ENCODE measurements at places on chromosomes 6 and 20.

- no peak for DNase-seq
Measured at GRCh38 chr6:125053809-125054208, 91.6 kb downstream of the RNF217 start.

- DNase-seq: no peak
Measured at GRCh38 chr6:110366975-110367374, 8.8 kb upstream of the METTL24 start.

DNA sequence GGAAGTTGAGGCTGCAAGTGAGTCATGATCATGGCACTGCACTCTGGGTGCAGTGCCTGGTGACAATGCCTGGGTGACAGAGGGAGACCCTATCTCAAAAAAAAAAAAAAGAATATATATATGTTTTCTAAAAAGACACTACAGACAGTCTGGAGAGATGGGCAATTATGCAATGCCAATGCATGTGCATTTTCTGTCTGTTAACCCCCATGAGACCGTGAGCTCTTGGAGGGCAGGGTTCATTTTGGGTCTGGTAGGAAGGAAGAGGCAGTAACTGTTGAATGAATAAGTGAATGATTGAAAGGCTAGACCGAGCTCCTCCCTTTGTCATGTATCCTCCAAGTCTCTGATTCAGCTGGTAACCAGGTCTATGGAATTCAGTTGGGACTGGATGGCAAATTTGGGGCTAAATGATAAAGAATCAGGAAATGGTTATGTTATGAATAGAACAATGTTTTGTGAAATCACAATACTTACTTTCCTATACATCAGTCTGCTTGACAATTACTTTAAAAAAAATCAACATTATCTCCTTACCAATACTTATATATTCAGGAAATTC, 5.6 kb upstream of the BLCAP start:
- no peak for DNase-seq

DNA sequence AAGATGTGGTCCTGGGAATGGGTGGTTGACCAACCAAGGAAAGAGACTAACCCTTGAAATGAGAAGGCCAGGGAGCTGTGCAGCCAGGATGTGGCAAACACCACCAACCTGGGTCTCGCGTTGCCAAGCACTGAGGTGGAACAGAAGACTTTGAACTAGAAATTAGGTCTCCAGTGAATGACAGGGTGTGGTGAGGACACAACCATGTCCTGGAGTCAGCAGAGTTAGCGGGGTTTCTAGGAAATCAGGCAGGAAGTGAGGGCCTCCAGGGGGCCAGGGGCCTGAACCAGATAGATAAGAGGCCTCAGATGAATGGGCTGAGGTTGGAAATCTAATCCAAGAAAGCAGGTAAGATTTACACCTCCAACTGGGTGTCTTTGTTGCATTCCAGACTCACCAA, 353.3 kb upstream of the ARID1B start:
- DNase-seq: no peak

GRCh38 chr6:112144145-112144926, 56.9 kb downstream of the FAM229B start:
- no peak for DNase-seq

GRCh38 chr20:43963872-43964791, 49.5 kb downstream of the TOX2 start:
- DNase-seq: no peak

GRCh38 chr6:164469276-164469949, 840.0 kb downstream of the C6orf118 start:
- DNase-seq: no peak

DNA sequence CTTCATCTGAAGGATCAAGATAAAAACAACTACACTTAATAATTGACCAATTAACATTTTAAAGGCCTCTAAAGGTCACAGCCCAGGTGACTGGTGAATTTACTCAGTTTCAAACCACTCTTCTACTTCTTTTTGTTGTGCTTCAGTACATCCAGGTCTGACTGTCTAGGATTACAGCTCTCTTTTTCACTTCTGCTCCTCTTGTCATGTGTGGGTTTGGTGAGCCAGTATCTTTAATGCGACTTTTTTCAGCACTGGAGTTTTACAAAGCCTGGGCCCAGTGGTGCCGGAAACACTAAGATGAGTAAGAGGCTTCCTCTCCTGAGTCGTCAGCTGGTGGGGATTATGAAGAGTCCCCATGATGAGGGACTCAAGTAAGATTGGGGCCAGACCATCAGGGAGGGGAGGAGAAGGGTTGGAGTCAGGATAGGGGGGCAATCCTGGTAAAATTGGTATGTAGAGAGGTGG, 27.0 kb downstream of the HECA start:
- DNase-seq: peak; percentile 41

DNA sequence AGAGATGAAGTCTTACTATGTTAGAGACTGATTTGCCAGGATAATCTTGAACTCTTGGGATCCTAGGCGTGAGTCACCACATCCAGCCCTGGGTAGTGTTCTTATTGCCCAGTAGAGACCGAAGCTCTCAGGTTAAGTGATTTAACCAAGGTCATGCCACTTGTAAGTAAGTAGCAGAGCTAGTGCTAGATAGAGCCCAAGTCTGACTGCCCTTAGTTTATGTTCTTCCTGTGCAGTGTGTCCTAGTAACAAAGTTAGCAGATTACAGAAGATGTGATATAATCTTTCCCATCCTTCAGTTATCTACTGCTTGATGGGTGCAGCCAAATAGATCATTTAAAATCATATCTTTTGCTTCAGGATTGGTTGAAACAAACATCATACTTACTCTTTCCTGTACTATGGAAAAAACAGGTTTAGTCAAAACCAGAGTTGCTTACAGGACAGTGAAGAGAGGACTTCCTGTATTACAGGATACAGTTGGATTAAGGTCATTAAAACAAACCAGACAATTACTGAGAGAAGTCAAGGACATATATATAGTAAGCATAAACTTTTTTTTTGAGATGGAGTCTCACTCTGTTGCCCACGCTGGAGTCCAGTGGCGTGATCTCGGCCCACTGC, 9.5 kb upstream of the PABPC1L start:
- no peak for DNase-seq

DNA sequence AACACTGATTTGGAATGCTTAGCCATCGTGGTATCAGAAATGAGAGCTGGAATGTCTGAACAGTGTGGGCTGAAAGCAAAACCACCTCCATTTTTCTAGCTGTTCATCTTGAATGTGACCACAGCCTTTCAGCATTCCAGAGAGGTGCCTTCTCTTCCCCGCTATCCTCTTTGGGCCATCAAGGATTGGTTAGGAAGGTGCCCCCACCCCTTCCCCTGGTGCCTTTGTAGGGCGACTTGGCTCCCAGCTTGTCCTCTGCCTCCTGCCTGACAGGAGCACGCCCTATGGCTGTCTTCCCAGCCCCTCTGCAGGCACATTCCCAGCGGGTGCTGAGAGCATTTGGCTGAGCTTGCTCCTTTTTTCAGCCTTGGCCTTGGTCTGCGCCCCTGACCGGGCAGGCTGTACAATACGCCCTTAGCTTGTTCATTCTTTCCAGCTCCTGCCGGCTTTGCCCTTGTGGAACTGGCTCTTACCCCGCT, 97.5 kb downstream of the ARMC2 start:
- DNase-seq: no peak

- DNase-seq: no peak
Measured at GRCh38 chr6:128719786-128720185, 163.2 kb upstream of the LAMA2 start.

- no peak for DNase-seq
Measured at GRCh38 chr20:24438331-24438730, 31.1 kb upstream of the SYNDIG1 start.

DNA sequence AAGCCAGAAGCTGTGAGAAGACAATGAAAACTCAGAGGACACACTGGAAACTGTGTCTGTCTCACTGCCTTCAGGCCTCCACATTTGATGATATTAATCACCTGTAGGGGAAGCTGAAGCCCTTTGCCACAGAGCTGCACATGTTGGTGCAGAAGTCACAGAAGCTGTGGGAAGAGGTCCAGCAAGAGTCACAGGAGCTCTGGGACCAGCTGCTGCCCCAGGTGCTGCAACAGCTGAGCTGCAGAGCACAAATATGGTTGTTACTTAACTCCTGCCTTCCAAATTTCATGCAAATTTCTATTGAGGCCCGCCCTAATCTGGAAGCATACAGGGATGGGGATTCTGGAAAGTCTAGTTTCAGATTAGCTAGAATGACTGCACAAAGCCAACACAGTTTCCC, 169.3 kb downstream of the OGFRL1 start:
- DNase-seq: no peak

GRCh38 chr6:32816746-32817204, at the start of gene HLA-DOB:
HLA-DOB (minus strand) TSS chr6:32817002; CDS start chr6:32816951, 51 bp downstream.
- no peak for DNase-seq

DNA sequence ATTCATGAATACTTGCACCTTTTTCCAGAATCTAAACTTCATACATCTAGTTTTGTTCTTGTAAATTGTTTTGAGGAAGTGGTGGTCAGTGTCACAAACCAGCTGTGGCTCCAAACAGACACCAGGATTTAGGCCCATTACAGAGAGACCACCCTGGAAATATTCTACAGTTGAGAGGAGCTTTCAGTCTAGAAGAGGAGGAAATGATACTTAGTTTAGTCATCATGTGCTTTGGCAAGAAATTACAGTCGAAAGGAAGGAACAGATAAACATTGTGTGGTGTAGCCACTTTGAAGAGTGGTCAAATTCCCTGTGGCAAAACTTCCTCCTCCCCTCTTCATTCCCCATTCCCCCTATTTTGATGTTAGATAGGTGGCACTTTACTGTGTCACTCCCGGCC, 15.7 kb downstream of the DCBLD1 start:
- DNase-seq: no peak

- DNase-seq: no peak
Measured at GRCh38 chr6:34772940-34773339, 15.6 kb downstream of the SNRPC start.

DNA sequence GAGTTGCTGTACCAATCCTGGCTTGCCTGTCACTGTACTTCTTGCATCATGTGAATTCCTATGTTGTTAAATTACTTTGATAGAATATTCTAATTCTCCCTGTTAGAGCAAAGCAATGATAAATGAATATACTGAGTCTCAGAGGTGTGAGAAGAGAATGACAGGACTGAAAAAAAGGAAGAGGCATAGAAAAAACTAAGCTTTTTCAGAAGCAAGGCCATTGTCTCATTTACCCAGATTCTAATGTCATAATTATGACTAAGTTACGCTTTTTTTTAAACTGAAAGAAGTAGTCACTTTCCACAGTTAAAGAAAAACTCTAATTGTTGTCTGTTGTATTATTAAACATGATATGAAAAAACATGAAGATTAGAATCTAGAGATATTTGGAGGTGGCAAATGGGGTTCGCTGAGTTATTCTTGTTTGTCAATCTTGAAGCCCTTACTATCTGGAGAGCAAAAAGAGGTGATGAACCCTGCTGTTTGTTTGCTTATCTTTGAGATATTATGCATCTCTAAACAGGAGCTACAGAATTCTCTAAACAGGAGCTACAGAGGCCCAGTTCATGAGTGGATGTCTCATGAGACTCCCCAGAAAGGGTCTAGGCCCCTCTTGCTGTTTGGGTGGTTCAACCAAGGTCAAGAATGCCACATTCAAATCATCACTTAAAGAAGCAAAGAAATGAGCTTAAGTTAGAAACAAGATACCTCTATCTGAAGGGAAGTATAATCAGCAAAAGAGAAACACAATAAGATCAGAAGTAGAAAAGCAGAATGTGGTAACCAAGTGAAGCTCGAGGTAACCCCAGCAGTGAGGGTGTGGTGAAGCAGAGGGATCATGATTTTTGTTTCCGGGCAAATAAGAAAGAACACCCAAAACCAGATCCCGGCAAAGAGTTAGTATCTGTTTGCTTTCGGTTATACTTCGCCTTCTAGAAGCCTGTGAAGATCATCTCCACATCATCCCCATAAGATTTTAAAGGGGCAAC, 33.3 kb upstream of the THEMIS start:
- DNase-seq: no peak

GRCh38 chr6:121615493-121615892, 180.0 kb downstream of the GJA1 start:
- DNase-seq: no peak

DNA sequence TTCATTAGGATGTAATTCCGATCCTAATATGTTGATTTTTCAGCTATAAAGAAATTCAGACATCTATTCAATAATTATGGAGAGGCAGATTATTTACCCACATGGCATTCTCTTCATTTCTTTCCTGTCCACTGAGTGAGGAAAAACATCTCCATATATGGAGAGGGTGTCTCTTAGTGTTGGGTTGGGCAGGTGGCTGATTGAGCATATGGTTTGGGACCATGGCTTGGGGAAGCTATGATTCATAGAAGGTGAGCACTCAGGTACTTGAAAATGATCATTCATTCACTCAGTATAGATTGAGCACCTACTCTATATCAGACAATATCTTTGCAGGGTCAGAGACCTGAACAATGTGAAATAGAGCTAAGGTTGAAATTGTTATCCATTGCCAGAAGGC, 41.3 kb upstream of the IL20RA start:
- DNase-seq: no peak

DNA sequence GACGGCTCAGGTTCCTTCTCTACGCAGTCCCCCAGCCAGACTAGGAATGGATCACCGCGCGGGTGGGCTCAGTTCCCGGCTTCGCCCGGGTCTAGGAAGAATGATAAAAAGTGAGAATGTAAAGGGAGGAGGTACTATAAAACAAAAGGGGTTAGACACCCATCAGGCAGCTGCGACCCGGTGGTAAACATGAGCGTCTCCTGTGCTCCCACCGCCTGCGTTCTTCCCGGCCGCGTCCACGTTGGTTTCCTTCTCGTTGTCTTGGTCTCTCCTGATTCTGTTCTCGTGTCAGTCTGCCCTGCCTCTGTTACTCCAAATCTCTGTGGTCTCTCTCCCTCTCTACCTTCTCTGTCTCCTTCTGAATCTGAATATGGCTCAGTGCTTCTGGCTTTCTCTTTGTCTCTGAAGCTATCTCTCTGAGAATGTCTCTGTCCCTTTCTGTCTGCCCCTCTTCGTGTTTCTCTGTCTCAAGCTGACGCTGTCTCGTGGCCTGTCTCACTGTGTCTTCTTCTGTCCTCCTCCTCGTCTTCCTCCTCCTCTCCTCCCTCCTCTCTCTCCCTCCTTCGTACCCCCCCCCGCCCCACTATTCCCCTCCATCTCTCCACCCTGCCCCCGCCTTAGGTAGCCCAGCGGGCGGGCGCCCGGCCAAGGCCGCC, 41.6 kb upstream of the FOXP4 start:
- no peak for DNase-seq

DNA sequence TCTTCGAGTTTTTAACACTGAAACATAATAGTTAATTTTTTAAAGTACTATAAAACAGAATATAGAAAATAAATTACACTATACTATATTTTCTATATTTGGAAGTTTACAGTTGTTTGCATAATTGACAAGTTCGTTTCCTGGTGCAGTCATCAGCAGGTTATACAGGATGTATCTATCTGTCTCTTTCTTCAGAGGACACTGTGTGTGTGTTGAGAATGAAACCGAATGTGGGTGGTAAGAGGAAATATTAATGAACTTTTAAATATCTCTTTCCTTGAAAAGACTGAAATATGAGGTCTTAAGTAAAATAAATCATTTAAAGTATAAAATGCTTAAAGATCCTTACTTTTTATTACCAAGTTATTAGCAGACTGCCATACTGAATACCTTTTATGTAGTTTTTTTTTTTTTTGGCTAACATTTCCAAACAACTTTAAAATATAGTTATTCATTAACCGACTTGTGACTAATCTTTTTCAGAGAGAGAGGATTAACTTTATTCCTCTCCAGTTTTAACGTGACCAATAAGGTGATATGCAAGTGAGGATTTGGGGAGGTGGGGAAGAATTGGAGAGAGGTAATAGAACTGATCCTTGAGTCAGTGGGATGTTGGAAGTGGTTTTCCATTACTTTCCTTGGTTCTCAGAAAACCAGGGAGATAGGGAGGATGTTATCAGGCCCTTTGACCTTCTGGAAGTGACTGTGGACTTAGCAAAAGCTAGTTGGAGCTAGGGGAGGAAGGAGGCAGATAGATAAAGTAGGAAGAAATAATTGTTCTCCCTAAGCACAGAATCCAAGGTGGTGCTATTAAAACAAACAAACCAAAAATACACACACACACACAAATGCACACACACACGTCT, 380.0 kb upstream of the FLRT3 start:
- no peak for DNase-seq

All from stimulated activated CD8-positive, alpha-beta memory T cell treated with anti-CD3 and anti-CD28 coated beads, Interleukin-12 subunit alpha, Interleukin-12 subunit beta, amount 100 ng/mL, for 4 hours (primary cell).